Tibial nerve (tissue), 4 donors: ENCODE measurements at places on chromosomes 2 and 18.

GRCh38 chr2:29401994-29402393 is 286.8 kb downstream of the CLIP4 start:
- no peak for DNase-seq

- no peak for DNase-seq
Measured at GRCh38 chr18:54856105-54856646, 27.9 kb downstream of the RAB27B start.

GRCh38 chr2:80092474-80092873 is 212.1 kb downstream of the LRRTM1 start:
- no peak for DNase-seq

DNA sequence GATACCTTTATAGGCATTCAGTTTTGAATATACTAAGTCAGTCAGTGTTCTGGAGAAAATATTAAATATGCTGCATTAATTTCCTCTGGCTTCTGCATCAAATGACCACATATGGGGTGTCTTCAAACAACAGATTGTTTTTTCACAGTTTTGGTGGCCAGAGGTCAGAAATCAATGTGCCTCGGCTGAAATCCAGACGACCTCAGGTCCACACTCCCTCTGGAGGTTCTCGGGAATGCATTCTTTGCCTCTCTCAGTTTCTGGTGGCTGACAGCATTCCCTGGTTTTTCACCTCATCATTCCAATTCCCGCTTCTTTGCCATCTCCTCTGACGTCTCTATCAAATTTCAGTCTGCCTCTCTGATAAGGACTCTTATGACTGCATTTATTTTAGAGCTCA is 142.3 kb downstream of the ZNF407 start:
- DNase-seq: no peak

DNA sequence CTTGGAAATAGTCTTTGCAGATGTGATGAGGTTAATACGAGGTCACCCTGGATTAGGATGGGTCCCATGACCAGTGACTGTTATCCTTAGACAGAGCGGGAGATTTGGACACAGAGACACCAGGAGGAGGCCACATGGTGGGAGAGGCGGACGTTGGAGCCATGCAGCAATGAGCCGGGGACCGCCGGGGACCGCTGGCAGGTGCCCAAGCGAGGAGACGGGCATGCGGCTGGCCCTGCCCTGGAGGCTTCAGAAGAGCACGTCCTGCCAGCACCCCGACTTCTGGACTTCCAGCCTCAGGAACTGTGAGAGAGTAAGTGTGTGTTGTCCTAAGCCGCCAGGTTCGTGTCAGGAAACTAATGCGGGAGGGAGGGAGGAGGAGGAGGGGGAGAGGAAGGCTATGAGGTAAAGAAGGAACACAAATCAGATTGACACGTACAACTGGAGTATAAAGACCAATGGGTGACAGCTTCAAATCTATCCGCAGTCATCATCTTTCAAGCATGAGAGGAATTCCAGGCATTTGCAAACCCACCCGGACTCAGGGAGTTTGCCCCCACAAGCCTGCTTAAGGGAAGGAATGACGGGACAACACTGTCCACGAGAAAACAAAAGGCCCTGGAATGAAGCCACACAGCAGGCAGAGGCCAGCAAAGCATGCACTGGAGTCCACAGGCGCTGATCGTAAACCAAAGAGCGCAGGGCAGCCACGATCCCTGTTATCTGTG is 11.6 kb upstream of the BOK start:
- no peak for DNase-seq

GRCh38 chr2:17326717-17327116 is 191.5 kb downstream of the RAD51AP2 start:
- no peak for DNase-seq

GRCh38 chr2:26088038-26088643 is 54.3 kb downstream of the RAB10 start:
- no peak for DNase-seq

DNA sequence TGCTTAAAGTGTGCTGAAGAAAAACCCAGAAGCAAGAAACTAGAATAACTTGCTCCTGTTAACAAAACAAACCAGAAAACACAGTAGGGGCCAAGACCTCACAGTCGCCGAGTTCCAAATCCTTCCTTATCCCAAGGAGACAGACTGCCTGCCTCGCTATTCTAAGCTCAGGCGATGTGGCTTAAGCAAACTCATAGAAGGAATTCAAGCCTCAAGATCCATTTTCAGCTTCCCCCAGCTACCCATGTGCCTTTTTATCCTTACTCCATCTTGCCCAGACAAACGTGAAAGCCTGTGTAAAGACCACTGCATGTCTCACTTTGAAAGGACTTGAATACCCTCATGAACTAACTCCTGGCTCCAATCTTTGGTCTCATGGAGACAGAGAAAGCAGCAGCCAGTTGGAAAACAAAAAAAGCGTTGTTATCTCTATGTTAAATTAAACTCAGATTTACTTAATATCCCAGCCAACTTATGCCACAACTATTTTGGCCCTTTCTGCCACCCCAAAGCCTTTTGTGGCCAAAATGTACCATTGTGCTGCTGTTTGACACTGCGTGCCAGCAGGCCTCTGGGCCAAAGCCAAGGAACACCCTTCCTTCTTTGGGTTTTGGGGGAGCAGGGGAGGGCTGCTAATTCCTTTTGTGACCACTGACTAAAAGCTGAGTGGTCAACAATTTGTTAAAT is 123.2 kb upstream of the FZD5 start:
- DNase-seq: no peak

DNA sequence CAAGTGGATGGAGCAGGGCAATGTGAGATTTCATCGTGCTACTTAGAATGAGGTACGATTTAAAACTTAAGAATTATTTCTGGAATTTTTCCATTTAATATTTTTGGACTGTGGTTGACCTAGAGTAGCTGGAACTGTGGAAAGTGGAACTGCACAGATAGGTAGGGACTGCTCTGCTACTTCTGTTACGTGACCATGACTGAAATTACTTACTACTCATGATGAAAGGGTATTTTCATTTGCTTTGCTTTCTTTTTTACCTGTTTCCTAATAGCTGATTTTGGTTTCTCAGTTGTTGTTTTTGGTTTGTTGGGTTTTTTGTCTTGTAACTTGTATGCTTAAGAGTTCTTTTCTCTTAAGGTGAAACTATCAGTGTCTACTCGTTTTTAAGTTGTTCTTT is 11.4 kb downstream of the UBE2E3 start:
- no peak for DNase-seq

DNA sequence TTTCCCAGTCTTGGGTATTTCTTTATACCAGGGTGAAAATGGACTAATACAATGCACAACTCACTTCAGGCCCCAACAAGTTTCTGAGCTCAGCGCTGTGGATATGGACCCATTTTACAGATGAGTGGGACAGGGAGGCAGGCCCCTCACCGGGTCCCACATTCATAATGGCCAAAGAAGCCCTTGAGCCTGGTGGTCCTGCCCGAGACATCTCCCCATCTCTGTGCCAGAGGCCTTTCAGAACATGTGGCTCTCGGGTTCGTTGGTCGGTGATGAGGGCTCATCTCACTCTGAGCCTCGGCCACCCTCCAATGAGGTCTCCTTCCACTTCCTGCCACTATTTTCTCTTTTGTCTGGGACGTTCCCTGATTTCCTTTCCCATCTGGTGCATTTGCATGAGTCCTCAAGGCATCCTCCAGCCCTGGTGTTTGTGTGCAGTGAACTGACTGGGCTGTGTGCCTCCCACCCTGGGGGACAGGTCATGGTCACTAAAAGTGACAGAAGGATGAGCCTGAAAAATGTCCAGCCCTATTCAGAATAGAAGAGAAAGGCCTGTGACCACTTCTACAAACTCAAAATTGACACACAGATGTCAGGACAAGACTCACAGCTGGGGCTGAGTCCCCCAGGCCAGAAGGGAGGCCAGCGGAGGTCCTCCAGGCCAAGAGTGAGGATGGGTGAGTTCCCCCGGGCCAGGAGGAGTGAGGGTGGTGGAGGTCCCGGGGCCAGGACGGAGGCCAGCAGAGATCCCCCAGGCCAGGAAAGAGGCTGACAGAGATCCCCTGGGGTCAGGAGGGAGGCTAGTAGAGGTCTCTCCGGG is 134.5 kb downstream of the PTGR3 start:
- no peak for DNase-seq

- no peak for DNase-seq
Measured at GRCh38 chr2:202529389-202529788, 105.4 kb upstream of the FAM117B start.

GRCh38 chr2:28155627-28156026 is 237.0 kb upstream of the FOSL2 start:
- no peak for DNase-seq

DNA sequence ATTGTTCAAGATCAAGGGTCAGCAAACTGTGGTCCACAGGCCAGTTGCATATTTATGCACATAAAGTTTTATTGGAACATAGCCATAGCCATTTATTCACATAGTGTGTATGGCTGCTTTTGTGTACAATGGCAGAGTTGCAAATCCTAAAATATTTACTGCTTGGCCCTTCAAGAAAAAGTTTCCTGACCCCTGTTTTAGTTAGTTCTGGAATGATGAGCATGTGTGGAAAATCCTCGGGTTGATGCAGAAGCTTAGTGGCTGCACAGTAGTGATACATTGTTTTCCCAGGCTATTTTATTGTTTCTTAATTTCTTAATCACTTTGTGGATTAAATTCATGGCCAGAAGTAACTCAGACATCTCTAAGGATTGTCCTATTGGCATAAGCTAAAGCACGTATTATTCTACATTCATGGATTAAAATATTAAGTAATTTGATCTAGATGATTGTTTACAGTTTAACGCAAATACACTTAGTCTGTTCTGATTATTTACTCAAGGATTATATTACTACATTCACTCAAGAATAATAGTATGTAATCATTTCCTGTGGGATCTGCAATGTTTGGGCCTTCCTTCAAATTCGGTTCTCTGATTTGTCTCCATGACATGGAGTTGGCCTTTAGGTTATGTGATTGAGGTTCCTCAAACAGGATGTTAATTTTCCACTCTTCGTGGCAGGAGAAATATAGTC is 165.5 kb downstream of the TMEM247 start:
- no peak for DNase-seq

- DNase-seq: no peak
Measured at GRCh38 chr2:207619764-207620203, 5.4 kb downstream of the METTL21A start.

GRCh38 chr2:33139949-33140348 is 193.2 kb downstream of the LTBP1 start:
- DNase-seq: no peak
